Muscle of leg (tissue), 16 donors: ENCODE measurements at places on chromosomes 5 and 9.

- no peak for DNase-seq
Observed at GRCh38 chr5:129664336-129664937, 83.5 kb upstream of the MINAR2 start.

GRCh38 chr9:38697776-38698300 lies 22.1 kb downstream of the FAM240B start:
- DNase-seq = no peak

GRCh38 chr9:96565671-96566497 lies 53.8 kb downstream of the CDC14B start:
- peak; percentile 39 for DNase-seq

- no peak for DNase-seq
Observed at GRCh38 chr5:81980160-81980559, 8.3 kb downstream of the ATG10 start.

DNA sequence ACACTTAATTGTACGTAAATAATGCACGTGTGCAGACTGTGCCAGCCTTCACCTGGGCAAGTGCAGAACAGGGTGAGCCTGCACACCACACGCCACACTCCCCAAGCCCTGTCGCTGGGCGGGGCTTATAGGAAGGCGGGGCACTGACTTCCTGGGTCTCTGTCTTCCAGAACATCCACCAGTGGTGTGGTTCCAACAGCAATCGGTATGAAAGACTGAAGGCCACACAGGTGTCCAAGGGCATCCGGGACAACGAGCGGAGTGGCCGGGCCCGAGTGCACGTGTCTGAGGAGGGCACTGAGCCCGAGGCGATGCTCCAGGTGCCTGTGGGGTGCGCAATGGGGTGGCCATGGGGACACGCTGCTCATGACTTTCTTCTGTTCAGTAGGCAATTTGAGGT lies 44.2 kb downstream of the GSN start:
- no peak for DNase-seq

DNA sequence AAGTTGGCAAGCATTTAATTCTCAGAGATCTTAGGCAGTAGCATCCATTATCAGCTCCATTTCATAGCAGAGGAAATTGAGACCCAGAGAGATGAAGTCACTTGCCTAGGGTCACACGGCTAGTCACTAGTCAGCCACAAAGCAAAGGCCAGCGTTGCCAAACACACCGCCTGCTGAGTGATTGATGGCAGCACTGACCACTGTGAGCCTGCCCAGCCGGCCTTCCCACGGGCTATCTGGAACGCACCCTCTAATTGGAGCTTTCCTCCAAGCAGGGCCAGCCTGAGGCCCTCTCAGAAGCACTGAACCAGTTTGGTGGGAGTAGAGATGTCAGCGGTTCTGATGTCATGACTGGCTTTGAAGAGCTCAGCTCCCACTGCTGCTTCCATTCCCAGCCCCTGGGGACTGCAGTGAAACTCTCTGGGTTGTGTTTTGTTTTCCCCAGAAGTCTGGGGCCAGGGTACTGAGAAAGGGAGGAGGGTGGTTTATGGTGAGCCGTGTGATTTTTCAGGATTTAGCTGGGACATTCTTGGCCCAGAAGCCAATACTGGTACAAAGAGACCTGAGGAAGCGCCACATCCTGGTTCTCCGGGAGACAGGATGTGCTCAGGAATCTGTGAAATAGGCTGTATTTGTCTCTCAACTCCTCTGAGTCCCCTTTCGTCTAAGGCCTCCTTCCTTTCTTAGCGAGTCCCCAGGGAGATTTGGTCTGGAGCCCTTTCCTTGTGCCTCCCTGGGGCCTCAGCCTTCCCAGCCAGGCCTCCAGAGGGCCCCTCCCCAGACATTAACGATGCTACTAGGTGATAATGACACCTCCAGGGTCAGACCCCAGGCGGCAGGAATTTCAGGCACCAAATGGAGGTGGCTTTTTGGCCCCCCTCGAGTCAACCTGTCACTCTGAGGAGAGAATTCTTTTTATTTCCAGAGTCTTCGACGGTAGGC lies 44.5 kb downstream of the SPRY4 start:
- peak; percentile 58 for DNase-seq

DNA sequence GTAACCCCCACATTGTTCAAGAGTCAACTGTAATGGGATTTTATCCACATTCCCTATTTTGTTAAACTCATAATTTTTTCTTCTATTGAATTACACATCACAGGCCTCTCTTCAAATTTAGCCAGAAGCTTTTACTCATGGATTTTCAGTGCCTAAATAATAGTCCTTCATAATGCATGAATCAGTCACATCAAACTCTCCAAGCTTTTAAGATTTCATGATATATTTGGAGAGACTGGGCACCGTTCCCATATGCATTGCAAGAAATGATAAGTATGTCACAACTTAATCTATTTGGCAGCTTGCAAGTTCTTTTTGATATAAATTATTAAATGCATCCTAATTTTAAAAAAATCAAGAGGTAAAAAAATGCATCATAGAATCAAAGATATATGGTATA lies 465.9 kb downstream of the DMAC1 start:
- DNase-seq = peak; percentile 28

DNA sequence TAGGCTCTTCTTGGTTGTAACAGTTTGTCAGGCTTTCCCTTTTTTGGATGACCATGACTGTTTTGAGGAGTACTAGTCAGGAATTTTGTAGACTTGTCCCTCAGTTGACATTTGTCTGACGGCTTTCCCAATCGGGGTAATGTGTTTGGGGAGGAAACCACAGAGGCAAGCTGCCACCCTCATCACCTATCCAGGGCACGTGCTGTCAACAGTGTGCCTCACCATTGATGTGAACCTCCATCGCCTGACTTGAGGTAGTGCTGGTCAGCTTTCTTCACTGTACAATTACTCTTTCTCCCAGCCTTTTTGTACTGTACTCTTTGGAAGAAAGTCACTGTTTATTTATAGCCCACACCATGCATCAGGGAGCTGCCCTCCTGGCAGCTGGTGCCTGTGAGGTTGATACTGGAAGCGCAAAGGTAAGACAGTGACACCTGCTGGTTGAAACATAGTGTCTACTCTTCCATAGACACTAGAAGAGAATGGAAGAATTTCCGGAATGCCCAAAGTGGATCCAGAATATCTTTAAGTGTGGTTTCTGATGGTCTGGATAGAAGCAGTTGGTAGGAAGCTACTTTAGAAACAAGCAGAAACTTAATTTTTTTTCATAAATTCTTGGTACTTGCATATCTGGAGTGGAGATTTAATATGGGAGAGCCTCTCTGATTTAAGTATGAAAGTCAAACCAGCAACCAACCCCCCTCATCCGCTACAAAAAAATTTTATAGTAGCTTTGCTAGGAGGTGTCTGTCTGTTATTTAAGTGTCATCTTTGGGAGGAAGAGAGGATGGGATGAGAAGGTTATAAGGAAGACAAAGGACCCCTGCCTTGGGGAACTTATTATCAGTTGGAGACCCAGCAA lies 69.3 kb downstream of the SNX30 start:
- DNase-seq = peak; percentile 87

GRCh38 chr5:171525085-171525484 lies 105.6 kb downstream of the FGF18 start:
- peak; percentile 68 for DNase-seq

- DNase-seq = no peak
Observed at GRCh38 chr9:2214707-2215106, 199.6 kb downstream of the SMARCA2 start.
